CD4-positive, alpha-beta T cell treated with Interleukin-4 for 1 hour (primary cell): ENCODE measurements at places on chromosomes 11 and 22.

DNA sequence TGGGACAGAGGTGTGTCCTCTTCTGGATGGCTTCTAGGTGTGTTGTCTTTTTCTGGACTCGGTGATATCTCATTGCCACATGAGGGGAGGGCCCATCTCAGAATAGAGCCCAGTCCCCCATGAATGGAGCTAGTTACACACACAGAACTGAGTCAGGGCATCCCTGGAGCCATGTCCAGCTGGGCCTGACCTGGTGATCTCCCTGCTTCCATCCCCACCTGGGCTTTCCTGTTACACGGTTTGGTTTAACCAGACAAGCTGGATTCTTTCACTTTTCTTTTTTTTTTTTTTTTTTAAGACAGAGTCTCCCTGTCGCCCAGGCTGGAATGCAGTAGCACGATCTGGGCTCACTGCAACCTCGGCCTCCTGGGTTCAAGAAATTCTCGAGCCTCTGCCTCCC, 6.1 kb upstream of the A4GALT start:
- DNase-seq = no peak

DNA sequence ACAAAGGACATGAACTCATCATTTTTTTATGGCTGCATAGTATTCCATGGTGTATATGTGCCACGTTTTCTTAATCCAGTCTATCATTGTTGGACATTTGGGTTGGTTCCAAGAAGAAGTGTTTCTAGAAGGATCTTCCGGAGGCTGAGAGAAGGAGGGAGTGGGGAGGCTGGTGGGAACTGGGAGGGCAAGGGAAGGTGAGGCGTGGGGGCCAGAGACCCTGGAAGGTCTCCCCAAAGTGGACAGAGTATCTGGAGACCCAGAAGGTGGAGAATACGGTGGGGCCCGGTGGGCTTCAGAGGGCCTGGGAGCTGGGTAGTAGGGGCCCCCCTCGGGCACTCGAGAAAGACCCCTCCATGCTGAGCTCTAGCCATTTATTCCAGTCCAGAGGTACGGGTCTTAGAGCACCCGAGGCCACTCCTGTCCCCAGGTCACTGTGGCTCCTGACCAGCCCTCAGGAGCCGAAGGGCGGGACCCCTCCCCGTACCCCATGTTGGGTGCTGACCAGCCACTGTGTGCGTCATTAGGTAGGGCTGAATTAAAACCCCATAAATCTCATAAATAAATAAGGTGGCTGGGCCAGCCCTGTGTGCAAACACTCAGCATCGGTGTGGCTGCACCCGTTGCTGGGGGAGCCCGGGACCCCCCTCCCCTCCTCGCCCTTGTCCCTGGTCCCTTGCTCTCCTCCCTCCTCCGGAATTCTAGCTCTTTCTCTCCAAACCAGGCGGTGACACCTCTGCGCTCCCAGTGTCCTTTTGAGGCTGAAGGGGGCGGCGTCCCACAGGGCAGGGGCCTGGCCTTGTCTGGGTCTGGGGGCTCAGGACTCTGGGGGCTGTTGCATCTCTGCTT, 38.8 kb upstream of the MUC5AC start:
- DNase-seq = no peak

GRCh38 chr22:38418589-38418988, 36.4 kb downstream of the KCNJ4 start:
- DNase-seq = no peak

DNA sequence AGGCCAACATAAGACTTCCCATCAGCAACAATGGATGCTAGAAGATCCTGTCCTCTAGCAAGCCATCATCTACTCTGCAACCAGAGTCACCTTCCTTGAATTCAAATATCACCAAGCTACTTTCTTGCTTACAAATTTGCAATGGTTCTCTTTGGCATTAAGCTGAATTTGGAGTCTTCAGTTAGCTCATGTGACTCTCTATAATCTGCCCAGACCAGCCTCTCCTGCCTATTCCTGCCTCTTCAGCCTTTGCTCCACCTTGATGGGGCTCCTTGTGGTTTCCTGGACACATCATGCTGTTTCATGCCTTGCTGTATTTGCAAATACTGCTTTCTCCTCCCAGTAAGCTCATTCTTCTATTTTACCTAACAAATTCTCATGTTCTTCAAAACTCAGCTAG, 82.3 kb downstream of the RASSF10 start:
- no peak for DNase-seq

- no peak for DNase-seq
These were observed 77.6 kb downstream of the MED15 start for GRCh38 chr22:20584872-20585638.

- no peak for DNase-seq
These were observed 27.9 kb downstream of the SMIM38 start for GRCh38 chr11:69183613-69184012.

DNA sequence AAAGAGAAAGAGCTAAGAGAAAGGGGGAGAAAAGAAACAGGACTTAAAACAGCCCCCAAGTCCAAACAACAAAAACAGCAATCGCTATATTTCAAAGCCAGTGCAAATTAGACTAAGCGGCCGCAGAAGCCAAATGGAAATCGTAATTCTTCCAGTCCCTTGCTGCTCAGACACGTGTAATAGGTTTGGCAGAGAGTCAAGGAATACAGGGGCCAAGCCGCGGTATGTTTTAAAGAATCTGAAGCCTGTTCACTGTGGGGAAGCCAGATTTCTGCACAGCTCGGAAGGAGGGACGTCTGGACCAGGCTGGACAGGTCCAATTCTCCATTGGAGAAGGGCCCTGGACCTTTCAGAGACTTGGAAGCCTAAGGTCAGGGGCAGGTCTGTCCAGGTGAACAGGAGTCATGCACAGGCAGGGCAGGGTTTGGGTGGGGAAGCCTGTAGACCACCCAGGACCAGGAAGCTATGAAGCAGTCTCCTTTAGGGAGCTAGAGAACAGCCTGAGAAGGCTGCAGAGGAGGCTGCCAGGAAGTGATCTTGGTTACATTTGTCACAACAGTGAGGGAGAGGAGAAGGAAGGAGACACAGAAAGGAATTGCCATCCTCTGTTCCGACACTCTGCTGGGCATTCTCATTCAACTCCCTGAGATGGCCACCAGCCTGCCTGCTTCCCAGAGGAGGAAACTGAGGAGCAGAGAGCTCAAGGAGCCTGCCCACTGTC, 265.5 kb upstream of the ISX start:
- no peak for DNase-seq

DNA sequence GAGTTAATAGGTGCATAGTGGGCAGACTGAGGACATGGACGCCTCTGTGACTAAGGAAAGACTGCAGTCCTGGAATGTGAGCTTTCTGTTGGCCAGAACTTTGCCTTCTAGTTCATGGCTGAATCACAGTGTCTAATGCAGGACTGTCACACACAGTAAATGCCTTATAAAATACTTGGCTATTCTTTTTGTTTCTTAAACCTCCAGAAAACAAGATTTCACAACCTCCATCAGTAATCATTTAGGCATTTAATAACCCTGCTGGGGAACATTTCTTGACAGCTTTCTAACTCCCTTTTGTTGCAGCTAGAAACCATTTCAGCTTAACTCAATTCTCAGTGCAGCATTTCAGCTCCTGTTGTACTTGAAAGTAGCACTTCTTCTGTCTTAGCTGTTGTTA, 335.8 kb upstream of the DDI1 start:
- DNase-seq = no peak

DNA sequence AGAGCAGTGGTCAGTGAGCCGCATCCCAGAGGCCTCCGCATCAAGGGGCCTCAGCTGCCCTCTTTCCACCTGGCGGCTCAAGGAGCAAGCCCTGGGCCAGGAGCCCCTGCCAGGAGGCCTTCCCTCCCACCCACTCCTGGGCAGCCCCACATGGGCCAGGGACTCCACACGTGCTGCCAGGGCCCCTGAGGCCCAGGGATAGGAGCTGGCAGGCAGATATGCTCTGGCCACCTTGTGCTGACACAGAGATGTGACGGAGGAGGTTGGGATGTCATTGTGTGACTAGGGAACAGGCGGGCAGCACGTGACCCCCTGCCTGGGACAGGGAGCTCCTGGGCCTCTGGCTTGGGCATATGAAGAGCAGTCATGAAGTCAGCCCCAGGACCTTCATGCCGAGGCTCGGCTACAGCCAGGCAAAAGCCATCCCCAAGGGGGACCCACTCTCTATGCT, 77.9 kb downstream of the PIWIL3 start:
- no peak for DNase-seq

DNA sequence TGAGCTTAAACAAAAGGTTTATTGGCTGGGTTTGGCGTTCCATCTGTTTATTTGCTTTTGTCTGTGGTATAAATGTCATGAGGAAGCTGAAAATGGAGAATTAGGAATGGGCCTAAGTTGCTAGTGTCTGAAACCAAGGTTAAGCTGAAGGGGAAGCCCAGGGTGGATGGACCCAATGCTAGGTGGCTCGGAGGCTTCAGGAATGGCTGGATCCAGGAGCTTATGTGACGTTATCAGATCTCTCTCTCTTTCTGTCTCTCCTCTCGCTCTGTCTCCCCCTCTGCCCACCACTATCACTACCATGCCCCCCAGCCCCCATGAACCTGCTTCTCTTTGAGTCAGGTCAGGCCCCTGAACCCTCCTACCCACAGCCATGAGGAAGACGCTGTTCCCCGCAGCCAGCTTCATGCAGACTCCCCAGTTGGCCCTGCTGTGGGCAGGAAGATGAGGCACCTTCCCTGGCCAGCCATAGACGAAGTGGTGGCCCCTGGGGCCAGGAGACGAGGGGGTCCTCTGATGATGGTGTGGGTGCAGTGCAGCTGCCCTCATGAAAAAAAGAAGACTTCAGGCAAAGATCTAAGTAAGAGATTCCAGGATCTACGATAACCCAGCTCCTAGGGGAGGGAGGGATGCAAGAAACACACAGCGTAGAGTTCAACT, 101.5 kb downstream of the BRD1 start:
- DNase-seq = no peak

DNA sequence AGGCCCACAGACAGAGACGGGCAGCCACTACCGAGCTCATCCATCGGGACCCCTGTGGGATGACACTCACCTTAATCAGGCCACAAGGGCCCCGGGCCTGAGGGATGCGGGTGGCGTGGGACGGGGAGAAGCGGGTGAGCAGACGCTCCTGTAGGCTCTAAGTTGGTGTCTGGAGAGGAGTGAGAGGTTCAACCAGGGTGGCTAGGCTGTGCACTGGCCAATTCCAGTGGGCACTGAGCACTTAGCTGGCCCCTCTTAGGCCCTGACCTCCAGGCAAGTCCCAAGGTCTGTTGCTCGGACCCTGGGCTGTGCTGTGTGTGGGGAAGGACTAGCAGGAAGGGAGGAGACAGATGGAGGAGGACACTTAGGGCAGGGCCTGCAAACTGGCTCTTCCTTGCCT, 139.3 kb downstream of the ST3GAL4 start:
- DNase-seq = no peak

DNA sequence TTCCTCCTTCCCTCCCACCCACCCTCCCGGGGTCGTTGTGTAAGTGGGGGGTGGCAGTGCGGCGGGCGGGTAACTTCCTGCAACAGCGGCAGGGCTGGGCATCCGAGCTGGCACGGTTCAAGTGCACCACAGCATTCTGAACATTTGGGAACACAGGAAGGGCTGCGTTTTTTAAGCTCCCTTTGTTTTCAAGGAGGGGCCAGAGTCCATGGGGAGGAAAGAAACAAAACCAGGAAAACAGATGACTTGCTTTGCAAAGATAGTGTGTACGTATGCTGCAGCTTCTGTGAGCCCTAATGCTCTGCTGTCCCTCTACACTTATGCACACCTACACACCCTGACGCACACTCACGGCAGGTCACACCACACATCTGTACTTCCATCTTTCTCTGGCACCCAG, 152.5 kb downstream of the FBXO7 start:
- no peak for DNase-seq

DNA sequence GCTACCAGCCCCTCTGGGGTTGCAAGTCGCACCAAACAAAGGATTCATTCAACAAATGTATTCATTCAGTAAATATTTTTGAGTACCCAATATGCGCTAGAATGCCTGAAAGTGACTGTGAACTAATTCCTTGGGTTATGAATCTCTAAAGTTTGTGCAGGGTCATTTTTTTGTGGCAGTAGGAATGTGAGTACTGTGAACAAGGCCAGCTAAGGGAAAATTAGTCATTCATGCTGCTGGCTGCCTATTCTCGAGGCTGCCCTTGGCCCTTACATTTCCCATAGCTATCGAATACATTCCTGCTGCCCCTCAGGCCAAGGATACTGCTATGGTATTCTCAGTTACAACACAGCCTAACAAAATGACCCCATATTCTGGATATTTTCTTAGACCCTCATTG, 141.6 kb downstream of the TRPC6 start:
- no peak for DNase-seq

- no peak for DNase-seq
These were observed 90.4 kb upstream of the CLPB start for GRCh38 chr11:72524711-72525110.

- DNase-seq = no peak
These were observed 59.5 kb upstream of the SCUBE2 start for GRCh38 chr11:9150926-9151325.

GRCh38 chr22:33076343-33076742, 18.2 kb upstream of the SYN3 start:
- DNase-seq = no peak

- DNase-seq = no peak
These were observed 6.4 kb downstream of the CABP2 start for GRCh38 chr11:67516806-67517205.

DNA sequence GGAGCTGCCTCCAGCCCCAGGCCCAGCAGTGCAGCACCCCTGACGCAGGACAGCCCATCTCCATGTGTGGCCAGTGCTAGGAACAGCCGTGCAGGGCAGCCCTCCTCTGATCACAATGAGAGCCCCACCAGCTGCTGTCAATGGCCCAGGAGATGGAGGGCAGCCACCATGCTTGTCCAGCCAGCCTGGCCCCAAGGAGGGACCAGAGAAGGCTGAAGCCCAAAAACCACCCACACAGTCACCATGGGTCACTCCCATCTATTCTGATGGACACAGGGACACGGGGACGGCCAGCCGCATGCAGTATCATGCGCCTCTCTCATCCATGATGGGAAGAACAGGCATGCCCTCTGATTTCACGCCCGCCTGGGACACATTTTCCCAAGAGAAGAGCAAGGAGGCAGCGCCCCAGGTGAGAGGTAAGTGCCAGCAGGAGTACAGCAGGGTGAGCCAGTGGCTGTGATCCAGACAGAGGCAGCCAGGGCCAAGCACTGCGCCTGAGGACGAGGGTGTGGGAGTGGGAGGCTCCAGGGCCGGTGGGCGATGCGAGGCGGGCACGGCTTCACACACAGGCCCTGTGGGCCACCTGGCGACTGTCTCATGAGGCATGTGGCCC, 33.6 kb upstream of the GNB1L start:
- no peak for DNase-seq

DNA sequence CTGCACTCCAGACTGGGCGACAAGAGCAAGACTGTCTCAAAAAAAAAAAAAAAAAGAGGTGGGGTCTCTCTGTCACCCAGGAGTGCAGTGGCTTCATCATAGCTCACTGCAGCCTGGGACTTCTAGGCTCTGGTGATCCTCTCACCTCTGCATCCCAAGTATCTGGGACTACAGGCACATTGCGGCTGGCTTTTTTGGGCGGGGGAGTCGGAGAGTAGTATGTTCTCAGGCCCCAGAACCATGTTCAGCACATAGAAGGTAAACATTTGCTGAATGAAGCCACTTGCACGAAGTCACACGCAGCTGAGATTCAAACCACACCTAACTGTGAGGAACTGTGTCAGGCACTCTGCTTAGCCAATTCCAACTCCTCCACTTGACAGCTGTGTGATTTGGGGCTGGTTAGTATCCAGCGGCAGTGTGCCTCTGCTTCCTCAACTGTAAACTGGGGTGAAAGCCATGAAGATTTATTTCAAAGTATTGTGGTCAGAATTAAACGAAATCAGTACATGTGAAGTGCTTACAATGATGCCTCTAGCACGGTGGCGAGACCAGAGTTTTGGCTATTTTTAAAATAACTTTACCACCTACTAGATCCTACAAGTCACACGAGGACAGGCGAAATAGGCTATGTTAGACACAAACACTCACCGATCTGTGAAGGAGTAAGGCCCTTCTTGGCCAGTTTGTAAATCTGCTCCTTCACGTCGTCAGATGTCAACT, 789 bp downstream of the RPS13 start:
- DNase-seq = no peak
